Activated CD4-positive, alpha-beta memory T cell treated with anti-CD3 and anti-CD28 coated beads, Interleukin-2, amount 10 ng/mL, durations not matched to agents 7 days and 5 days (primary cell): ENCODE measurements at places on chromosomes 6 and 20. TPM values are rescaled to one million over a fixed set of nuclear protein-coding genes. Genes with fewer than 3 reads are reported as not detected.

Gene PROKR2
- total RNA-seq, result not detected

Gene SLC17A1
- total RNA-seq, result not detected

DNA sequence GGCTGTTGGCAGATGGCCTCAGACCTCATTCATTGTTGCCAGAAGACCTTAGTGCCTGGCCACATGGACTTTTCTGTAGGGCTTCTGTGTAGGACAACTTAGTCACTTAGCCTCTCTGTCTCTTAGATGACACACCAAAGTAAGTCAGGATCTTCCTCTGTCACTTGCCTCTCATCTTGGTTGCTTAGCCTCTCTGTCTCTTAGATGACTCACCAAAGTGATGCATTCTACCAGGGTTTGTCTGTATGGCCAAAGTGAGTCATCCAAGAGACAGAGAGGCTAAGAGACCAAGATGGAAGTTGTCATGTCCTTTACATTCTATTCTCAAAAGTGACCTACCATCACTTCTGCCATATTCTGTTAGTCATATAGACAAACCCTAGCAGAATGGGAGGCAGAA, 255.9 kb upstream of the DEFB112 start:
- no peak for DNase-seq

DNA sequence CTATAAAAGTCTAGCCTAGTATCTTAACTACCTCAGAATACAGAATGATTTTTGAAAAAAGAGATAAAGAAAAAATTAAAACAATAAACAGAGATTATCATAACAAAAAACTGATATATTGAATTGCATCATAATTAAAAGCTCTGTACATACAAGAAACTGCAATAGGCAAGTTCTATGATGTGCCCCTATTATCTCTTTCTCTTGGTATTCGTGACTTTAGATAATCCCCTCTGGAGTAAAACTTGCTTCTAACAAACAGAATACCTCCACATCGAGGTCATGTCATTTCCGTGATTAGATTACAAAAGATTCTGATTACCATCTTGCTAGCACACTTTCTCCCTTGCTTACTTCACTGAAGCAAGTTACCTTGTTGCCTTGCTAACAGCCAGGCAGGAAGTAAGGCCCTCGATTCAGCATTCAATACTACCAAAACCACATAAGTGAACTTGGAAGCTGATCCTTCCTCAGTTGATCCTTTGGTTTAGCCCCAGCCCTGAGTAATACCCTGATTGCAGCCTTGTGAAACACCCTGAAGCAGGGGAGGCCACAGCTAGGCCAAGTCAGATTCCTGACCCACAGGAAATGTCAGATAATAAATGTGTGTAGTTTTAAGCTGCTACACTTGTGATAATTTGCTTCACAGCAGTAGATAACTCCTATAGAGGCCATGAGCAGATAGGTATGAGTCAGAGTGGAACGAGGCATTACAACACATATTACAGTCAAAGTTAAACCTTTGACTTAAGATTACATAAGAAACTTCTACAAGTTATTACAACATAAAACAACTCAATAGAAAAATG, 53.7 kb upstream of the TMX4 start:
- DNase-seq, result no peak

- no peak for DNase-seq
These were observed 45.9 kb upstream of the NOP56 start for GRCh38 chr20:2606507-2607006.

DNA sequence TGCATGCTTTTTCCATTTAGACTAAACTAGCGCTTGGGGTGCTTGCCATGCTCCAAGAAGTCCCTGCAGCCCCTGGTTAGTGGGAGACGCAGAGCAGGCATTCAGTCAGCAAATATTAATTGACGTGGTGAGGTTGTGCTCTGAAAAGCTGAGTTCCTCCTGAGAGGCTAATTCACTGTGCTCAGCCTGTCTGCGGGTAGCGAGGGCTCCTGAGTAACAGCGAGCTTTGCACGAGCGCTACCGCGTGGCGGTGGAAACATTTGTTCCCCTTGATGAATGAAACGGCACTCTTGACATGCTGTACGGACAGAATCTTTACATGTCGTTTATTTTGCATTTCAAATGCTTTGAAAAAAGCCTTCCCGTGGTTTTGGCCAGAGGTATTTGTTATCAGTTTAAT, 170.6 kb upstream of the AGPAT4 start:
- peak; percentile 24 for DNase-seq

- DNase-seq, result no peak
These were observed 75.8 kb downstream of the PLCB4 start for GRCh38 chr20:9144643-9145042.

Gene GFOD1
- 3.0 TPM for total RNA-seq

Gene SLC22A3
- not detected for total RNA-seq

DNA sequence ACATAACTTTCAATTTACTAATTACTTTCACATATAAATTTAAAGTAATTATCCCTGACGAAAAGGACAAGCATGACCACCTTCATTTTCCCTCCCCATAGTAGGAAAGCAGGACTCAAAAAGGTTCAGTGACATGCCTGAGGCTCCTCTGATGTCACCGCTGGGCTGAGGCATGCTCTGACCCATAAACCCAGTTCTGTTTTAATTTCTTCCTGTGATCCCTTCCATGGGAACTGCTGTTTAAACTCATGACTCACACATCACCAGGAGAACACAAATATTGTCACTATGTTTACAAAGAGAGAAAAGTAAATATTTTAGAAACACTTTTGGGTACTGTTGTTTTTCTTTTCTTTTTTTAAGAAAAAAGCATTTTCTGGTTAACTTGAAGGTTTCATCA, 38.0 kb upstream of the NR2E1 start:
- no peak for DNase-seq

Gene ABHD16B
- not detected for total RNA-seq

DNA sequence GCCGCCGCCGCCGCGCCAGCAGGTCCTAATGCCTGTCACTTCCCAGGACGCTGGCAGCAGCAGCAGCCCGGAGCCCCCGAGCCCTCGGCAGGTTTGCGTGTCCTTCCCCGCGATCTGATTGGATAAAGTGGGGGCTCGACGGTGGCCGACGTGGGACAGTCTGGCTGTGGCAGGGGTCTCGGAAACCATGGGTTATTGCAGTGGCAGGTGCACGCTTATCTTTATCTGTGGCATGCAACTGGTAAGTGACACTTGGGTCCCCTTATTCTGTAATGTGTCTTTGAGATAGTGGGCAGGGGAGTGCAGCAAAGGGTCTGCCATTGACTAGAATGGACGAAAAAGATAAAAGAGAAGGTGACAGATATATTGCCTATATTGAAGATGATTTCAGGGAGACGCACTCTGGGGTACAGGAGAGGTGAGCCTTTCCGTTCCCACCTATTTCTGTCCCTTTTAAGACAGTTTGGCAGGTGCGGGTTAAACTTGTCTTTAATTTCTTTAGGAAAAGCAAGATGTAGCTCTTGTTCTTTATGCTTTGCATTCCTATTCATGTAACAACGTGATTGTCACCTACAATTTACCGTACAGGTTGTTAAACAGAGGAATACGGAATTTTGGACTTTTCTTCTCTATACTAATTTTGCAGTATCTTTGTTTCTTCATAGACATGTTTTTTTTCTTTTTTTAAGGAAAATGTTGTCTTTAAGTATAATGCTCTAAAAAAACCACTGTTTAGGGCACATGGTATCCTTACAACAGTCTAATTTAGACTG, 535 bp downstream of the NKAIN2 start:
- DNase-seq, result no peak

DNA sequence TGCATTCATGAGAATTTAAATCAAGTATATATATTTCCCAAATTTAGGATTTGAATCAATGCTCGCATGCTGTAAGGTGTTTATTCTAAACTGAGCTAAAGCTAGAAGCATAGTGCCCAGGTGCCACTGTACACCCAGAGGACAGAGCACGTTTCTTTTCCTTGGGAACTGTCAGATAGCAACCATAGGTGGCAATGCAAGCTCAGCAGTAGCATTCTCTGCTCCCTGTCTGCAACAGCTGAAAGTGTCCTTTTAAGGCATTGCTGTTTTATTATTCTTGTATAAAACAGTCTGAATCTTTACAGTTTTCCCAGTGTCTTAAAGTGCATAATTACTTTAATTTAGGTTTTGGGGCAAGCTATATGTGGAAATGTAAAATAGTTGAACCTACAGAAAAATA, 443.4 kb upstream of the MMS22L start:
- DNase-seq, result no peak

DNA sequence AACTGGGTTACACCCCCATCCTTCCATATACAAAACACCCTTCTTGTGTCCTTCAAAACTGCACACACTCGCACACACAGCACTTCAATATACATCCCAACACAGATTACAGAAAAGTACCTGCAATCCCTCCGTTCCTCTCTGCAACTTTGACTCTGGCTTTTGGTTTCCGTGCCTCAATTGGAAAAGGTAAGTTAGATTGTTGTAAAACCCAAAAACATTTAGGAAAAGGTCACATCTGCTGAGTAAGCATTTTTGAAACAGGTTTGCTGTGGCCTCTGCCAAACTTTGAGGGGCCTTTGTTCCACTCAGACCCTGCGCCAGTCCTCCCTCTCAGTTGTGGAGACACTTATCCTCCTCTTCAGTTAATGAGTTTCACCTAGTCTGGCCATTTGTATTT, 4.2 kb downstream of the NKX2-4 start:
- no peak for DNase-seq

DNA sequence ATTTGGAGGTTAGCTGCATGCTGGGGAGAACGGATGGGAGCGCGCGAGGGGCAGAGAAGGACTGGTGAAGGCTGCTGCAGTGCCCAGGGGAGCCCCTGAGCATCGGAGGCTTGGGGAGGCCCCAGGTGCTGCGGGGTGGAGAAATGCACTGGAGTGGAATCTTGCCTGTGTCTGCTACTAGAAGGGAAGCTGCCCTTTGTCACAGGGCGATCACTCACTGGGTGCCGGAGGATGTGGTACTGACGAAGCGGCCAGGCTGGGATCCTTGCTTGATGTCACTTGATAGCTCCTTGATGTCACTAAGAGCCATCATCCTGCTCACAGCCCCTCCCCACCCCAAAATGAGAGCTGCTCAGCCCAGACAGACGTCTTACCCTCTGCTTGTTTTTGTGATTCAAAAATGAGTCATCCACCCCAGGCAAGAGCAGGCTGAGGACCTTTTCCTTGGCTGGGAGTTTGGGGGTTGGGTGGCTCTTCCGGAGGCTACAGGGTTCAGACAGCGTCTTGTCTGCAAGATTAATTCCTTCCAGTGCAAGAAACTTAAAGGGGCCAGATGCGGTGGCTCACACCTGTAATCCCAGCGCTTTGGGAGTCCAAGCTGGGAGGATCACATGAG, 62.6 kb upstream of the PMEPA1 start:
- DNase-seq, result peak; percentile 55

DNA sequence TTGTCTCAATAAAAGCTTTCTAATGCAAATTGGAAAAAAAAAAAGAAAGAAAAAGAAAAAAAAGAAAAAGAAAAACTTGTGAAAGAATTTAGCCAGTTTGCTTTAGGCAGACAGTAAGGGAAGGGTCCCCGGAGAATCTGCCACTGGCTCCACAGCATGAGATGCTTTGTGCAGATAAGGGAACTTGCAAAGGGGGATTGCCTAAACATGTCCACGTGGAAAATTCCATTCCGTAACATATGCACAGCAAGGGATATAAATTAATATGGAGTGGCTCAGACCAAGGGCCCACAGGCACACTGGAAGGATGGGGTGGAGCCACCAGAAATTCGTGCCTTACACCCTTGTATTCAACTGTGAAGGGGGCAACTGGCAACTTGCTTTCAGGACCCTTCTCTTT, 45.4 kb downstream of the MKKS start:
- DNase-seq, result no peak

Gene EXOC2
- total RNA-seq, result 31.9 TPM

GRCh38 chr20:1669304-1669703, 11.7 kb upstream of the SIRPG start:
- no peak for DNase-seq

- DNase-seq, result no peak
These were observed 634 bp downstream of the HSF2 start for GRCh38 chr6:122400121-122400450.

GRCh38 chr6:111994791-111995190, 59.1 kb upstream of the CCN6 start:
- no peak for DNase-seq

Gene HTR1E
- not detected for total RNA-seq

Gene TIAM2
- total RNA-seq, result 8.3 TPM

Gene ERVFRD-1
- not detected for total RNA-seq

DNA sequence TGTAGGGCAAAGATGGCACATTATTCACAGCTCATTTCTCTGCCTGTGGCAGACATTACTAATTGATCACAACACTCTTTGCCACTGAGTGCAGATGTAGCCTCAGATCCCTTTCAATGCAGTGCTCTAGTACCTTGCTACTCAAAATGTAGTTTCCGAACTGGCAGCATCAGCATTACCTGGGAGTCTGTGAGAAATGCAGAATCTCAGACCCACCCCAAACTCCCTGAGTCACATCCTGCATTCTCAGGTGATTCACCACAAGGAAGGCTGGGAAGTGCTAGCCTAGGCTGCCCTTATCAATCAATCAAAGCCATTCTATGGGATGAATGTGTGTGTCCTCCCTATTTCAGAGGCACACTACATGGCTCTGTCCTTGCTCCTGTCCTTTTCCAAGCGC, 58.5 kb downstream of the PCNA start:
- no peak for DNase-seq

DNA sequence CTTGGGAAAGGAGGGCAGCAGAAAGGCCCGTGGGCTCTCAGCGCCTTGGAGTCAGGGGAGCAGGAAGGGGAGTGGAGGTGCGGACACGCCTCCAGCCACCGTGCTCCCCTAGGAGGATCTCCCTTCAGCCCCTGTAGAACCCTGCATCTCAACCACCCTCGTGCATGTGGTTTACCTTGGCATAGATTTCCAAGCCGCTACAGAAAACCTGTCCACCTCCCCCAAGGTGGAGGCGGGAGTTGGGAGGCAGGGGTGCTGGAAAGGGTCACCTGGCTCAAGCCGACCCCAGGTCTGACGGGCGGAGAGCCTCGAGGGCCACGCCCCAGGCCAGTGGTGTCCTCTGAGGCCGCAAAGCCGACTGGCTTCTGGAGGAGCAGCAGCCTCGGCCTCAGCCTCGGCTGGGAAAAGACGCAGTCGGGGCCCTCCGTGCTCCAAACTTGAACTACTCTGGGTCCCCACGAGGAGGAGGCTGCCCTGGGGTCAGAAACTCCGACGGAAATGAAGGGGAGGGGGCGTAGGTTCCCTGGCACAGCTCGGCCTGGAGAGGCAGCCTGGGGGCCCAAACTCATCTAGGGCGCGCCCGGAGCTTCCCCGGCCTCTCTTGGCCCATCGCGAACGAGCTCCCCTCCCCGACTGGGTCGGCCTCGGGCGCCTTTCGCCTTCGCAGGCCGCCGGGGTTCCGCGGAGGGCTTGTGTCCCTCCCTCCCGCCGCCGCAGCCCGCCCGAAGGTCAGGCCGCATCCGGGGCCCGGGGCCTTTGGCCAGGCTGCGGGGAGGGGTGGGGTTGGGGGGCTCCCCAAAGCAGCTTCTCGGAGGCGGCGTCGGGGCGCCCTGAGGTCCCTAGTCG, 6.3 kb upstream of the FOXF2 start:
- no peak for DNase-seq

Gene TBCC
- total RNA-seq, result 34.9 TPM

DNA sequence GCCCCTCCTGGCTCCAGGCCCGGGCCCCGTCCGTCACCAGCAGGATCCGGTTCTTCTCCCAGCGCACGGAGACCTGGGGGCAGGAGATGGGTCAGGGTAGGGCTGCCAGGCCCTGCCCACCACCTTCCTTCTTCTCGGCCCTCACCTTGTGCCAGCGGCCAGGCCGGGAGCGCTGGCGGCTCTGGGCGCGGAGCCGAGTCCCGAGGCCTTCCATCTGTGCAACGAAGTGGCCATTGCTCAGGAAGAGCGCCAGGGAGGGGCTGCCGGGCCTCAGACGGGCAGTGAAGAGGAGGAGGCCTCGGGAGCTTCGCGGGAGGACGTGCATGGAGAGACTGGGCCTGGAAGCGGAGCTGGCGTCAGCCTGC, 7.9 kb downstream of the ADRM1 start:
- no peak for DNase-seq
